ENCODE measurements at places on chromosomes 7 and 10.

GRCh38 chr10:74925291-74925690 is 98.9 kb downstream of the KAT6B start:
- no peak for DNase-seq

DNA sequence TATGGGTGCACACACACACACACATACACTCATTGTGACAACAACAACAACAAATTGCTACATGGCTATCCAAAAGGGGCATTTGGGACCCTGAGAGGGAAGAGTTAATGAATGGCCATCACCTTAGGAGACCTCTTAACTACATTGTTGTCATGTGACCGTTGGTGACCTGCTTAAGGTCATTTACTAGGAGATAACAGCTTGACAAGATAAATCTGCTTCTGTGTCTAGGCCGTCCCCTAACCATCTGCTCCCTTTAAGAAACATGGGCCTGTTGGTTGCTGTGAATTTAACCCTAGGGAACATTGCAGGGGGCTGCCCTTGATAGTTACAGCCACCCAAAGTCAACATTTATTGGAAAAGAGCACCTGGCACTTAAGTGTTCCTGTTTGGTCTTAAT is 29.7 kb downstream of the C1QL3 start:
- DNase-seq = no peak

GRCh38 chr7:32259931-32260596 is 189.9 kb upstream of the PDE1C start:
- peak; percentile 63 for DNase-seq

- no peak for DNase-seq
These were observed 6.7 kb downstream of the PNLIPRP2 start for GRCh38 chr10:116627386-116627933.

DNA sequence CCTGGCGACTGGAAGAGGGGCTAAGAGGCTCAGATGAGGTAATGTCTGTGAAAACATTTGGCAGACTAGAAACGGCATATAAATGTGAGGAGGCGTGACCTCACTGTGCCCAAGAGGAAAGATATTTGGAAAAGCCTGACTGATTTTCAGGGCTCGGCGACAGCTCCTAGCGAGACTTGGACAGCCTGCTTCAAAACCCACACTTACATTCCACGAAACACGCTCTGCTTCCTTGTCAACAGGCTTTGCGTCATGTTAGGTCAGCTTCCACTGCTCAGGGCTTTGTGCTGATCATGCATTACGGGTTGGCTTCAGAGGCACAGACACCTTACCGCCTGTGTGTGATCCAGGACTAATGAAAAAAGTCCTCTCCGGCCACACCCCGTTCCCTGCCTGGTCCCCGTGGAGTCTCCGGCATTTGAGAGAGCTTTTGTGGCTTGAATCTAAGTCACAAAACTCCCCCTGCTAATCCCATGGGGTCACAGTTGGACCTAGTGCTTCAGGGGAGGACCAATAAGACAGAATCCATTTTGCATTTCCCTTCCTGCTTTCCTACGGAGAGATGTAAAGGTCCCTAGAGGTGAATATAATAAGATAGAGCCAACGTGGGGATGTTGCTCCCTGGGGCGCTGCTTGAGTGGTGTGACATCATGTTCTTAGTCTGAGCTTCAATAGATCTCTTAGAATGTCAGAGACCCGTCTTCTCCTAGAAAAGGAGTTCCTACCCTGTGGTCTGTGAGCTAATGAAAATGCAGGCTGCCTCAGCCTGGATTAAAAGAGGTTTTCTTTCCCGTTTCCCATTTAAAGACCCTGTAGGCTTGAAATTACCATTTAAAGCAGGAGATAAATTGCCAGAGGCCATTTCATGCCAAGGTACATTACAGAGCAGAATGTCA is 25.5 kb downstream of the FGFBP3 start:
- DNase-seq = no peak

DNA sequence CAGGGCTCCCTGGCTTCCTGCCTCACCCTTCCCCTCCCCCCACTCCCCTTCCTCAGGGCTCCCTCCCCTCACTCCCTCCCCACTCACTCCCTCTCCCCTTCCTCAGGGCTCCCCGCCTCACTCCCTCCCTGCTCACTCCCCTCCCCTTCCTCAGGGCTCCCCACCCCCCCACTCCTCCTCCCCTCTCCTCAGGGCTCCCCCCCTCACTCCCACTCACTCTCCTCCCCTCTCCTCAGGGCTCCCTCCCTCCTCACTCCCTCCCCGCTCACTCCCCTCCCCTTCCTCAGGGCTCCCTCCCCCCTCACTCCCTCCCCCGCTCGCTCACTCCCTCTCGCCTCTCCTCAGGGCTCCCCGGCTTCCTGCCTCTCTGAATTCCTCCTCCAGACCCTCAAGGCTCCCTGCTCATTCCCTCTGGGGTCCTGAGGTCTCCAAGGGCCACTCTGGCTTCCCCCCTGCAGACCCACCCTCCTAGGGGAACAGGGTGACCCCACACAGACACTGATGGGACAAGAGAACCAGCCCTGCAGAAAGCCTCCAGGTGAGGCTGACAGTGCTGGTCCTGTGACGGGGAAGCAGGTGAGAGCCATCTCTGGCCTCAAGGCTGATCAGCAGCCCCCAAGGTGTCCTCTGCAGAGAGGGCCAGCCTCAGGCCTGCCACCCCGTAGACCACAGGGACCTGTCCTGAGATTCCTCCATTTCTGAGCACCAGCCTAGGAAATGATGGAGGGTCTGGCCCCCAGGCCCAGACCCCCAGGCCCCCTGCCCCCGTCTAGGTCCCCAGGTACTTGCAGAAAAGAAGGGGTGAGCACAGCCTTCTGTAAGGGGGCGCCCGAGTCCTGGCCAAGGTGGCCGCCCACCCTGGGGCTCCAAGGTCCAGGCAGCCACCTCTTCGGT is 47.2 kb downstream of the PWWP2B start:
- DNase-seq = no peak

- no peak for DNase-seq
These were observed 1.8 kb downstream of the SEMA3C start for GRCh38 chr7:80916770-80917741.

GRCh38 chr10:119275085-119275484 is 67.7 kb downstream of the GRK5 start:
- DNase-seq = no peak

DNA sequence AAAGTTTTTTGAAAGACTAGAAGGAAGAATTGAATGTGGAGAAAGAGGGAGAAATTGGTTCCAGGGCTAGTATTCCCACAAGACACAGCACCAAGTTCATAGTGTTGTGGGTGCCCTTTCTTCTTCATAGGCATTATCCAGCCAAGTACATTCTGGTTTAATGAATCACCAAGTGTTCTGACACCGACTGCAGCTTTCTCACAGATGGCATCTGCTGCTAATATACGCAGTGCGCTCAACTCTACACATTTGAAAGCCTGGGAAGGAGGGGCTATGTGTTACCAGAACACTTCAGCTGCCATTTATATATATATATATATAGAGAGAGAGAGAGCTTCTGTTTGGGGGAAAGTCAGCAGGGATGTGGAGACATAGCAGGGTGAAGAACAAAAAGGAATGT is 1168.4 kb downstream of the GATA3 start:
- DNase-seq = no peak

- no peak for DNase-seq
These were observed 564.1 kb downstream of the ATRNL1 start for GRCh38 chr10:115657161-115657860.

- no peak for DNase-seq
These were observed 49.1 kb upstream of the CDC14C start for GRCh38 chr7:48875045-48875916.

DNA sequence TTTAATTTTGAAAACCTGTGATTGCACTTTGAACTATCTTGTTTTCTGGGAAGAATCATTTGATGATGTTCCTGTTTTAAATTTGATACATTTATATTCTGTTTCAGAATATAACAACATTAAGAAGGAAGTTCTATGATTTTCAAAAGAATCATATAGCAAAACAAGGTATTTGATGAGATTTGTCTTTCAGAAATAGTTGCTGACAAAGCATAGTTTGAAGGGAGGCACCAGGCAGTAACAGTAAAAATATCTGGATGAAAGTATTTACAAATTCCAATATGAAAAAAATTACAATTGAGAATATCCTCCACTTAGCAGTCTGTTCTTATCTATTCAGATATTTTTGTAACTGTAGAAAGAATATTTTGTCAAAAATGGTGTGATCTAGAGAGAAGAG is 266.1 kb upstream of the CSTF2T start:
- no peak for DNase-seq

DNA sequence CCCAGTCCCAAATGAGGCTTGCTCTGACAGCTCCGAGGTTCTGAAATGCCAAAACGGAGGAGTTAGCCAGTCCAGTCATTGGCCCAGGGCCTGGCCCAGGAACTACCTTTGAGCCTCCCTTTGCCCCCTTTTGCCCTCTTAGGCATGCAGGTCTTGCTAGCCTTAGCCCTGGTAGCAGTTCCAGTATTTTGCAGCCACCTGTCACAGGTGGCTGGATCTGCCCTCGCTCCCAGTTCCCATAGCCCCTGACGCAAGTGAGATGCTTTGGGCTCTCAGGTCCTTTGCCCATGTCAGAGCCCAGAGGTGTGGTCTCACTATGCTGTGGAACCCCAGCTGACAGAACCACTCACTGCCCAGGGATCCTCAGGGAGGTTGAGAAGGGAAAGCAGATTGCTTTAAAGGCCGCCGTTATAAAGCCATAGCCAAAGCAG is 42.0 kb downstream of the GPRIN2 start:
- DNase-seq = no peak

- peak; percentile 77 for DNase-seq
These were observed at the start of gene EPHB6 for GRCh38 chr7:142854372-142855113. EPHB6 (plus strand) TSS chr7:142855076; CDS start chr7:142863228, 8,152 bp downstream.

- DNase-seq = no peak
These were observed 16.9 kb downstream of the VENTX start for GRCh38 chr10:133254421-133255120.

- DNase-seq = no peak
These were observed 117.4 kb downstream of the CABCOCO1 start for GRCh38 chr10:61779950-61780659.

DNA sequence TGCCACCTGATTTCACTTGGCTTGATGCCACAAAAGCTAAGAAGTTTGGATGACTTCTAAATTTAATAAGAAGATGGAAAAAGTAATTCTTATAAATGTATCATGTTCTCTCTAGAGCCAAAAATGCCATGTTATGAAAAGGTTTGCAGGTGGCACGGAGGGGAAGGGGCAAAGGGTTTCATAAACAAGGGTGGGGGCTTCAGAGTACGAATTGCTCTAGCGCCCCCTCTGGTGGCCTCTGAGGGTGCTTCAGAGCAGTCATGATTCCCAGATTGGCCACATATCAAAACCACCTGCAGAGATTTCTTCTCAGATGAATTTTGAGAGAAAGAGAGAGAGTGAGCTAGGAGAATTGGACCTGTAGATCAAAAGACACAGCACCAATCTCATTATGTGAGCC is 208.6 kb upstream of the YAE1 start:
- DNase-seq = no peak

Measured in GM10248 (cell line).